ENCODE measurements at places on chromosomes 13 and 19.

DNA sequence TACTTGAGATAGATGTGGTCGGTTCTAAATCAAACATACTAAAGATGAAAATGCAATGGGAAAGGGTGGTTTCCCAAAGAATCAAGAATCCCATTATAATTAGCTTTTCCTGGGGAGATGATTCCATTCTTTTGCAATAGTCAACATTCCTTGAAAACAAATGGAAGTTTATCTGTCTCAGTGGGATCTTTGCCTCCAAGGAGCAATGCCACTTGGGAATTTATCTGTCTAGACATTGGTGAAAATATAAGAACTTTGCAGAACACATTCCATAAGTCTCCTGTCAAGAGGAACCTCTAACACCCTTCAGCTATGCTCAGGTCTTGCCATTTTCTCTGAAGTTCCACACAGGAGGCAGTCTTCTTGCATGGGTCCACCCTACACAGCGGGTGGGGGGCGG, 152.5 kb downstream of the KCTD12 start:
- no peak for DNase-seq

DNA sequence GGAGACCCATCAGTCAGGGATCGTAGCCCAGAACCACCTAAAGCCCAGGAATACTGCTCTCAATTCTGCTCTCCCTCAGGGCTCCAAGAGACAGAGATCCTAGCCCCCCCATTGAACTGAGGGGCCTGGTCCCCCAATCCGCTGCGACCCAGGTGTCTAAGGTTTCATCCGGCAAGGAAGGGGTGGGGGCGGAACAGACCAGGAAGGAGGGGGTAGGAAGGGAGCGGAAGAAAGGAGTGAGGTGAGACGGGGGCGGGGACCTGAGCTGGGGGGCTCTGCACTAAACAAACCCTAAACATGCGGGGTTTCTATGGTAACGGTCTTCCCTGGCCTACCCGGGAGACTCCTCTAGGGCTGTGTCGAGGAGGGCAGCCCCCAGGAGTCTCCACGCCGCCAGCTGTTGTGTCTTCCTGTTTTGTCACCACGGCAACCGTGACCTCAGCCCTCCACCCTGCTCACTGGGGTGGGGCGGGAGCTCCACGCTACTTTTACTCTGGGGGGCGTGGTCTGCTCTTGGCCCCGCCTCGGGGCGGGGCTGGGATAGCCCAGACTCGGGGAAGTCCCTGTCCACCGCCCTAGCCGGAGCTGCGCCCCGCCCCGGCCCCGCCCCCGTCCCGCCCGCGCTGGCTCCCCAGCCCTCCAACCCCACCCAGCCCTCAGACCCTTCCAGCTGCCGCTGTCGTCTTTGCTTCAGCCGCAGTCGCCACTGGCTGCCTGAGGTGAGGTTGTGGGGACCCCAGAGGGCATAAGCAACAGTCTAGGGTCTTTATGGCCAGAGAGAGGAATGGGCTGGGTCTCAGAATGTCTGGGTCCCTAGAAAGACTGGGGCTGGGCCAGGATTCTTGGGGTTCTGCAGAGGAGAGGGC, at the start of gene MYADM:
Gene MYADM, plus strand, starts transcription at position 659 of the 866 bp plus-strand sequence. CDS start 5,647 bp downstream, outside the sequence.
- peak; percentile 100 for DNase-seq

- DNase-seq: peak; percentile 39
Measured at GRCh38 chr19:30877661-30878113, 471.5 kb downstream of the TSHZ3 start.

- DNase-seq: no peak
Measured at GRCh38 chr13:83136660-83137059, 745.6 kb downstream of the SLITRK1 start.

- DNase-seq: peak; percentile 60
Measured at GRCh38 chr13:44805585-44805984, 183.7 kb downstream of the NUFIP1 start.

- no peak for DNase-seq
Measured at GRCh38 chr13:36430247-36431203, 1.8 kb upstream of the CCNA1 start.

- no peak for DNase-seq
Measured at GRCh38 chr19:54201172-54201701, 579 bp downstream of the RPS9 start.

- no peak for DNase-seq
Measured at GRCh38 chr13:46858776-46859175, 38.1 kb downstream of the HTR2A start.

DNA sequence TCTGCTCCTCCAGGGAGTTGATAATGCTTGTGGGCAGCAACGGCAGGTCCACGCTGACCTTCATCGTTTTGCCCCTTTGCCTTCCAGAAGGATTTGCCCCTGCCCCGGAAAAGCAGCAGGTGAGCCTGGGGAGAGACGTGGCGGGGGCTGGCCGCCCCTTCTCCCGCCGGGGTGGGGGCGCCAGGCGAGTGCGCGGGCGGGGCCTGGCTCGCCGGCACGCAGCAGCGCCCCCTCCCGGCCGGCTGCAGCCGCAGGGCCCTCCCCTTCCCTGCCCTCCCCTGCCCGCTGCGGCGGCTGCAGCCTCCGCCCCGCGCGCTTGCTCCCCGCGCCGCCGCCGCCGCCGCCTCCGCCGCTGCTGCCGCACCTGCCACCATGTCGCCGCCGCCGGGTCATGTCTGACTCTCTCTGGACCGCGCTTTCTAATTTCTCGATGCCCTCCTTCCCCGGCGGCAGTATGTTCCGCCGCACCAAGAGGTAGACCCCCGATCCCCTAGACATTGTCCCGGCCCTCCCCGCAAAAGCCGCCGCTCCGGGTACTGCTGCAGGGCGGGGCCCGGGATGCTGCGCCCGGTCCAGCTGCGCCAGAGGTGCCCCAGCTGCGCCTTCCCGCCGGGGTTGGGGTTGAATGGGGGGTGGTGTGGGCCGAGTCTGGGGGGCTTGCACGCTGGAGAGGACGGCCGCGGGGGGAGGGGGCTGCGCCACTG, at the start of gene MAST1:
Gene MAST1, plus strand, starts transcription at position 334 of the 704 bp plus-strand sequence. Its CDS starts 58 bp downstream, at position 392.
- DNase-seq: no peak

- DNase-seq: no peak
Measured at GRCh38 chr19:48718711-48719231, 754 bp downstream of the MAMSTR start.

- no peak for DNase-seq
Measured at GRCh38 chr19:17243211-17243829, 2.4 kb downstream of the NR2F6 start.

DNA sequence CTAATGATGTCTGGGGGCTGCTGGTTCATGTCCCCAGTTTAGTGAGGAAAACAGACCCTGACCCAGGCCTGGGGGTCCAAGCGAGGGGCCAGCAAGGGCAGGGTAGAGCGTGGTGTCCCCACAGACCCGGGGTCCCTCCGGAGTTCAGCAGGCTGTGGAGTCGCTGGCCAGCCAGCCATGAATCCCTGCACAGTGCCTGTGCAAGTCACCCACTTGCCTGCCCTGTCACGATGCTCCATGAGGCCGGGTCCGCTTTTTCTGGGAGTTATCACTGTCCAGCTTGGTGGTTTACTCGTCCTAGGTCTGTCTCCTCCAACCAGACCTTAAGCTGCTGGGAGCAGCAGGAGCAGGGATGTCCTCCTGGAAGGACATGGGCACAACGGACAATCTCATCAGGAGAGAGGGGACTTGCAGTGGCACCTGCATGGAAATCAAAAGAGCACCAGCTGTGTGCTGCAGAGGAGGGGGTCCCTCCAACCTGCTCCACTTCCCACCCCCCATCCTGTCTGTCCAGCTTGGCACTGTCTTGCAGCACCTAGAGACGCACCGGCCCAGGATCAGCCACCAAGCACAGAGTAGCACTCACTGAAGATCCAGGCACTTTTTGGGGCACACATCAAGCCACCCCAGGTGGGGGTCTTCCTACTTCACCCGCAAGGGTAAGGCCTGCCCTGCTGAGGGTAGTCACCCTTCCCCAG, 121.8 kb downstream of the URI1 start:
- no peak for DNase-seq

- no peak for DNase-seq
Measured at GRCh38 chr13:52885141-52885540, 36.7 kb upstream of the PCDH8 start.

- DNase-seq: peak; percentile 89
Measured at GRCh38 chr19:47663911-47664771, 49.1 kb upstream of the EHD2 start.
